ENCODE measurements at places on chromosomes 12 and 14. TPM values are rescaled to one million over a fixed set of nuclear protein-coding genes. Genes with fewer than 3 reads are reported as not detected.

Gene PPTC7
- polyA plus RNA-seq: 20.8 TPM

Gene DCD
- not detected for polyA plus RNA-seq

Gene PSMA3
- 167 TPM for polyA plus RNA-seq

Gene GPRC5A
- 12.4 TPM for polyA plus RNA-seq

Gene TAS2R9
- not detected for polyA plus RNA-seq

Gene FOXN4
- 2.3 TPM for polyA plus RNA-seq

Gene GLIPR1
- 10.2 TPM for polyA plus RNA-seq

Gene NGB
- not detected for polyA plus RNA-seq

Gene SIX6
- polyA plus RNA-seq: not detected

Gene DYNC1H1
- polyA plus RNA-seq: 347 TPM

- DNase-seq: no peak
Measured at GRCh38 chr14:100623961-100624360, 36.7 kb upstream of the BEGAIN start.

- no peak for DNase-seq
Measured at GRCh38 chr14:94322648-94323570, at the start of gene SERPINA6. SERPINA6 (minus strand) TSS chr14:94323336; CDS start chr14:94314648, 8,688 bp downstream.

GRCh38 chr12:33942172-33942571, 80.1 kb upstream of the ALG10 start:
- DNase-seq: no peak

DNA sequence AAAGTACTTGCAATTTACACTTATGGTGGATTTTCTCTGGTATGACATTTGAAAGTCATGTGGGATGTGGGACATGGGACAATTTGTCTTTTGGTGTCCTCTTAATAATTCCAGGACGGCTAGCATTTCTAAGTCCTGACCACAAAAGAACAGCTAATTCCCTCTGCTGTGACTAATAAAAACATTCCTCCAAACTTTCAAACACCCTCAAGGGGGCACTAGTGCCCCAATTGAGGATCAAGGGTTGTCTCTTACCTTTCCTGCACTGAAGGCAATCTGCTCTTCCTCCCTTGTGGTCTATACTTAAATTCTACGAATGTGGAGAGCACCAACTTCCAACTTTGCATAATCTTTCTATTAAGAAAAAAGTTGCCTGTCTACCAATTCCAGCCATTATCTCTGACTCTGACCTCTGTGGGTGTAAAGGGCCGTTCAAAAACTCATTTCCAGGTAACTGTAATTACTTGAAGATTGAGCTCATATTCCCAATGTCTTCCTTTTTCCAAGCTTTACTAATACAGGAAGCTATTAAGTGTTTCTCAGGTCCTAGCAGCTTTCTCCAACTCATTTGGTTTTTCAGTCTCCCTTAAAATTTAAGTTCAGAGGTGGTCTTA, 210.2 kb downstream of the PTPRO start:
- DNase-seq: no peak

DNA sequence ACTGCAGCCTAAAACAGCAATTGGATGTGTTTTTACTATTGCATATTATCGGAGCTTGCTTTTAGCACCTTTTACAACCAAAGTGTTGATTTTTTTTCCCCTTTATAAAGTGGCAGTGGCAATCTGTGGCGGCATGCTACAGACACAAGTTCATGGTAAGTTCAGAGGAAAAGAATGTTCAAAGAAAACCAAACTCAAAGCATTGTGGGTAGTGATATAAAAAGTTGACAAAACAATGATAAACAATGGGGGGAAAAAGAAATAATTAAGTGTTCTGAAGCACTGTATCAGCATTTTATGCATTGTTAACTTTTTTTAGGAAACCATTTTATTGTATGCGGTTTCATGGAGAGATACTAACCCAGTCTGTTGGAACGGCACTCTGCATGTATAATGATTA, 492.0 kb upstream of the SOX5 start:
- DNase-seq: no peak

- no peak for DNase-seq
Measured at GRCh38 chr14:99230208-99231151, 41.5 kb downstream of the BCL11B start.

DNA sequence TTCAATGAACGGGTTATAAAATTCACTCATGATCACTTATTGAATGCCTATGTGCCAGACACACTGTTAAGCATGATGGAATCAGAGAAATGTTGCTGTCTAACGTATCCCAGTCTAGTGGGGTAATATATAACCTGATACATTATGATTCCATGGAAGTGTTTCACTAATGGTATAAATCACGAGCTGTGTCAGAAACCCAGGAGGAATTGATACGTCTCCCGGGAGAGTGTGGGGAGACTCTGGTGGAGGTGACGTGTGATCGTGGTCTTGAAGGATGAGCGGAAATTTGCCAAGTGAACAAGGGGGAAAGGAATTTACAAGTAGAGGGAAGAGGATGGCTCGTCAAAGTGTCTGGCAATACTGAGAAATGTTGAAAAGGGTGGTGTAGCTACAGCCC, 26.5 kb downstream of the MANSC1 start:
- peak; percentile 41 for DNase-seq

DNA sequence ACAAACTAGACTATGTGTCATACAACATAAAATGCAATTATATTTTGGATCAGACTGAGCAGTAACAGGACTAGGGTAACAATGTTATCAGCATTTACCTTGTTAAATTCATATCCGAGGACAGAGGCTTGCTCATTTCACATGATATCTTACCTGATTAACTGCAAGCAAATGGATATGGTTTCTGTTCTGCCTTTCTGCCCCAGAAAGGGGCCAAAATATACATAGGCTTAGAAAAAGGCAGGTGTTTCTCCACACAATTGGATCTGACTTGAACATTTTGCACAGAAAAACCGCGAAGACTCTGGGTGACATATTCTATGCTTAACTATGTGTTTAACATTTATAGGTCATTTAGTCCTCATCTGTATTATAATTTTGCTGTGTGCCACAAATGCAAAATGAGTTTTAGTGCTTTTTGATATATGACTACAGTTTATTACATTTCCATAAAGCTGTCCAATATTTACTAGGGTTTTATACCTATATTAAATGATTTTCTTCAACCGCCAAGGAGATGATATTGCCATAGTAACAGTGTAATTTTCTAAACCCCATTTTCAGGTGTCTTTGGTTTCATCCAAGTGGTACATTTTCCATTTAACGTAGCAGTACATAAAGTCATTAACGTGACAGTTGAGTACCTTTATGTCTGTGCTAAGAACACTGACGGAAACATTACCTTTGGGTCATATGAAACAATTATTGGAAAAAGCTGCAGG, 249.3 kb upstream of the KRR1 start:
- DNase-seq: no peak

GRCh38 chr14:62736048-62737043, 308.9 kb downstream of the KCNH5 start:
- no peak for DNase-seq

- DNase-seq: no peak
Measured at GRCh38 chr12:24111616-24112015, 162.1 kb upstream of the SOX5 start.

DNA sequence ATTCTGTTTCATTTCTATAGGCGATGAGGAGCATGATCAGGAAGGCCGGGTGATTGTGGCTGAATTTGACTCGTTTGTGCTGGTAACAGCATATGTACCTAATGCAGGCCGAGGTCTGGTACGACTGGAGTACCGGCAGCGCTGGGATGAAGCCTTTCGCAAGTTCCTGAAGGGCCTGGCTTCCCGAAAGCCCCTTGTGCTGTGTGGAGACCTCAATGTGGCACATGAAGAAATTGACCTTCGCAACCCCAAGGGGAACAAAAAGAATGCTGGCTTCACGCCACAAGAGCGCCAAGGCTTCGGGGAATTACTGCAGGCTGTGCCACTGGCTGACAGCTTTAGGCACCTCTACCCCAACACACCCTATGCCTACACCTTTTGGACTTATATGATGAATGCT, 1.9 kb downstream of the APEX1 start:
- DNase-seq: no peak

DNA sequence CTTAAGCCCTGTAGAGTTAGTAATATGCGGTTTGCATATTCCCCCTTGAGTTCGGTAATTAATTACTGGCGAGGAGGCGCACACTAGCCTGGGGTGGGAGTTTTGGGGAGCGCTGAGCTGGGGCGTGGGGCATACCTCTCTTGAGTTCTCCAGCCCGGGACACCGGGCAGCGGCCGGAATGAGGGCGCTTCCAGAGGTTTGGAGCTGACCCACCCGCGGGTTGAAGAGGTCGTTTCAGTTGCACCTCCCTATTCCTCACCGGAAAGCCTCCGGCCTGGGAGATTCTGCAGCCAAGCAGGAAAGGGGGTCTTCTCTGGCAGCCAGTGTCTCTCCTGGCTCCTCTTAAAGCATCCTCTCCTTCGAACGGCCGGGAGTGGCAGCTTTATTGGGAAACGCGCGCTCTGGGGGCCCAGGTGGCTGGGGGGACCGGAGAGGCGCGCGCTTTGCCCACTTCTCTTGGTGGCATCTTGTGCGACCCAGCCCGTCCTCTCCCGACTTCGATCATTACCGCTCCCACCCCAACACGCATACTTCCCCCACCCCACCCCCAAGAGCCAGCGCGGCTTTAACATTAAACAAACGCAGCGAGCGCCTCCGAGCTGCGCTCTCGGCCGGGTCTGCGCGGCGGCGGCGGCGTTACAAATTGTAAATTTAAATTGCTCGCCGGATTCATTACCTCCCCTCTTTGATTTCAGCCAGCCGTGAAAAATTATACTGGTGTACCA, 3.9 kb upstream of the LHX5 start:
- DNase-seq: no peak

DNA sequence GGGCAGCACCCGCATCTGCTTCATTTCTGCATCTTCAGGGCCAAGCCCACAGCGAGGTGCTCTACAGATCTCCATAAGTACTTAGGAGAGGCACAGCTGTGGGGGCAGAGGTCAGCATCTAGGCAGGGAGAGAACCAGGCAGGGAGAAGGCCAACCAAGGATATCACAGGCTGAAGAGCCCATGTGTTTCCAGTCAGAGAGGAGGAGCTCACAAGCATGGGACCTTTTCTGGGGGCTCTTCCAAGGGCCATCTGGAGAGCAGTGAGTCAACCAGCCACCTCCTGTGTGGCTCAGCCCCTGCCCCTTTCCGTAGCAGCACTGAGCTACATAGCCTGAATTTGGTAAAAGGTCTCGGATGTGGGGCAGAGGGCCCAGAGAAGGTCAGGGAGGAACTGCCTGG, 78.5 kb downstream of the ARL6IP4 start:
- DNase-seq: no peak

GRCh38 chr12:39122562-39123204, 217.3 kb upstream of the CPNE8 start:
- no peak for DNase-seq

DNA sequence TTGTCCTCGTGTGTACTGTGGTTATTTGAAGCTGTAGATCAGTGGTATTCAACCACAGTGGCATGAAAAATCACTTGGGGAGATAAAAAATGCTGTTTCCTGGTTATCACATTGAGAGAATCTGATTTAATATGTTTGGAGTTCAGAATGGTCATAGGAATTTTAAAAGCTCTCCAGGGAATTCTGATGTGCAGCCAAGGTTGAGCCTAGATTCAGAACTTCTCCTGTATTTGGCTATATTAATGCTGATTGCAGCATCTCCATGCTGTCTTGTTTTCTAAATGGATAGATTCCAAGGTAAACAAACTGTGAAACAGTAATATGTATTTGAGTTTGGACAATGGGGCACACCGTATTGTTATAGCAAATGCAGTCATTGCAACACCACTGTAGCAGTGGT, 982.2 kb upstream of the FBXO33 start:
- DNase-seq: no peak

DNA sequence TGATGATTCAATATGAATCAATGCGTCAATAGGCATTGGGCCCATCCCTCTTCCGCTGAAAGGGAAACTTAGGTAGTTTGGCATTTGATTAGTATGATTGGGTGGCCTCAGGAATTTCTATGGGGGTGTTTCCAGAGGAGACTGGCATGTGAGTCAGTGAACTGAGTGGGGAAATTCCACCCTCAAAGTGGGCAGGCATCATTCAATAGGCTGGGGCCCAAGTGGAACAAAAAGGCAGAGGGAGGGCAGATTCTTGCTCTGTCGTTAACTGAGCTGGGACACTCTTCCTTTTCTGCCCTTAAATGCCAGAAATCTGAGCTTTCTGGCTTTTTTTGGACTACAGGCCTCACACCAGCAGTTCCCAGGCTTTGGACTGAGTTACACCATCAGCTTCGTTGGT, 373.5 kb downstream of the RPS29 start:
- no peak for DNase-seq

- DNase-seq: peak; percentile 90
Measured at GRCh38 chr12:52010152-52010622, 3.4 kb downstream of the TAMALIN start.

DNA sequence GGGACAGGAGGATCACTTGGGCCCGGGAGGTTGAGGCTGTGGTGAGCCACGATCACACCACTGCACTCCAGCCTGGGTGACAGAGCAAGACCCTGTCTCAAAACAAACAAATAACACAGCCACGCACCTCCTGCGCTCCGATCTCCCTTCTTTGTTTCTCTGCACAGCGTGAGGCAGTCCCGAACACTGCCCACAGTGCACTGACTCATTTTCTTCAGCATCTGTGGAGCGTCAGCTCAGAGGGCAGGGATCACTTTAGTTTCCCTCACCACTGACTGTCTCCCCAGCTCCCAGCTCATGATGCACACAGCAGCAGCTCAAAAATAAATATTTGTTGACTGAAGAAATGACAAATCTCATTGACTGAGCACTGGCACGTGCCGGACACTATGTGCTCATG, 883 bp upstream of the MYL2 start:
- DNase-seq: no peak

DNA sequence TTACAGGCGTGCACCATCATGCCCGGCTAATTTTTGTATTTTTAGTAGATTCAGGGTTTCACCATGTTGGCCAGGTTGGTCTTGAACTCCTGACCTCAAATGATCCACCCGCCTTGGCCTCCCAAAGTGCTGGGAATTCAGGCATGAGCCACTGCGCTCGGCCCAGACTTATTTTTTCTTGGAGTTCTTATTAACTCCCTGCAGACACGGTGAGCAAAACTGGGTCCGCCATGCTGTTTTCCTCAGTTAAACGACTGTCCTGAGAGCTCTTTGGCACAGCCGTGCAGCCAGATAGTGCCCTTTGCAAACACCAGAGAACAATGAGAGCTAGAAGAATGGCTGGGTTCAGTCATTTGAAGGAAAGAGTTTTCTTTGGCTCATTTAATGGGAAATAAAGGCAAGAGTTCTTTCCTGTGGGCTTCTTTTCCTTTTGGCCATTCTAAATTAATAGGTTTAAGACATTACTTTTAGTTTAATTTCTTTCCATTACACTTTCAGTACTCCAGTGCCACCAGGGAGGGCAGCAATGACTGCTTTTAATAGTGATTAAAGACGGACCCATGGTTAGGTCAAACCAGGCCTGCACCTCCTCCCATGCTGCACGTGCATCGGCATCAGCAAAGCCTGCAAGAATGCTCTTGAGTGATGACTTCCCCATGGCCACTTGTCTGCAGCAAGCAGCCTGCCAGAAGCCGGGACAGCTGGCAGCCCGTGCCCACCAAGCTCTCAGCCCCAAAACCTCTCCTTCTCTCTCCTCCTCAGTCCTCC, 60.7 kb downstream of the VCPKMT start:
- no peak for DNase-seq

Data from renal pelvis (tissue), 12 donors.